ENCODE measurements at places on chromosomes 16 and 17. TPM values are rescaled to one million over a fixed set of nuclear protein-coding genes. Genes with fewer than 3 reads are reported as not detected.

The KRTAP4-5 gene
- not detected for polyA plus RNA-seq

The CCT6B gene
- polyA plus RNA-seq, result 4.5 TPM

The RFNG gene
- 3.4 TPM for polyA plus RNA-seq

The HSPB9 gene
- 0.37 TPM for polyA plus RNA-seq

The SBK1 gene
- polyA plus RNA-seq, result 0.63 TPM

The PRSS8 gene
- not detected for polyA plus RNA-seq

DNA sequence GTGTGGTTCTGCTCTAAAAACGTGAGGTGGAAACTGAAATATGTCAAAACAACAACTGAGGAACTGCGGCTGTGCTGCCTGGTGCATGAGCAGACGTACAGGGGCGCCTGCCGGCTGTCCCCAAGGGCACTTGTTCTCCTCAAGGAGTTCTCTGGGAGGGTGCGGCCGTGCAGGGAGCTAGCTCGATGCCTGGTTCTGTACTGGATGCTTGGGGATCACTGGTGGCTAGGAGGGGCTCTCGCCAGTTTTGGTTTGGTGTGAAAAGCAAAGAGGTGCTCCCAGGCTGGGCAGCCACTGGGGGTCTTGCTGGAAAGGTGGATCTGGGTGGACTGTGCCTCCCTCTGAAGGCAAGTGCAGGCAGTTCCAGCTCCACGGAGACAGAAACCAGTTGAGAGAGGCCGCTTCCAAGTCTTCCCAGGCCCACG lies 41.9 kb upstream of the ATP2A3 start:
- no peak for DNase-seq

DNA sequence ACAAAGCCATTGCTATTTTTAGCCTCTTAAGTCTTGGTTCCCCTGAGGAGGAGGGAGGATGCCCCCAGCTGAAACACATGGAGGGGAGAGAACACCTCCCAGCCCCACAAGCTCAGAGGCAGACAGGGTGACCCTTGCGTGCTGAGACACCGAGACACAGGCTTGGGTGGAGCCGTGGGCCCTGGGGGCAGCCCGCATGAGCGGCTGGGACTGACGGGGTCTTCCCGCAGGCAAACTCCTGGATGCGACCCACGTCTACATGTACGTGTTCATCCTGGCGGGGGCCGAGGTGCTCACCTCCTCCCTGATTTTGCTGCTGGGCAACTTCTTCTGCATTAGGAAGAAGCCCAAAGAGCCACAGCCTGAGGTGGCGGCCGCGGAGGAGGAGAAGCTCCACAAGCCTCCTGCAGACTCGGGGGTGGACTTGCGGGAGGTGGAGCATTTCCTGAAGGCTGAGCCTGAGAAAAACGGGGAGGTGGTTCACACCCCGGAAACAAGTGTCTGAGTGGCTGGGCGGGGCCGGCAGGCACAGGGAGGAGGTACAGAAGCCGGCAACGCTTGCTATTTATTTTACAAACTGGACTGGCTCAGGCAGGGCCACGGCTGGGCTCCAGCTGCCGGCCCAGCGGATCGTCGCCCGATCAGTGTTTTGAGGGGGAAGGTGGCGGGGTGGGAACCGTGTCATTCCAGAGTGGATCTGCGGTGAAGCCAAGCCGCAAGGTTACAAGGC lies 9.8 kb downstream of the SLC16A3 start:
- DNase-seq, result no peak

- no peak for DNase-seq
Observed at GRCh38 chr16:56332464-56333079, 92.8 kb downstream of the AMFR start.

DNA sequence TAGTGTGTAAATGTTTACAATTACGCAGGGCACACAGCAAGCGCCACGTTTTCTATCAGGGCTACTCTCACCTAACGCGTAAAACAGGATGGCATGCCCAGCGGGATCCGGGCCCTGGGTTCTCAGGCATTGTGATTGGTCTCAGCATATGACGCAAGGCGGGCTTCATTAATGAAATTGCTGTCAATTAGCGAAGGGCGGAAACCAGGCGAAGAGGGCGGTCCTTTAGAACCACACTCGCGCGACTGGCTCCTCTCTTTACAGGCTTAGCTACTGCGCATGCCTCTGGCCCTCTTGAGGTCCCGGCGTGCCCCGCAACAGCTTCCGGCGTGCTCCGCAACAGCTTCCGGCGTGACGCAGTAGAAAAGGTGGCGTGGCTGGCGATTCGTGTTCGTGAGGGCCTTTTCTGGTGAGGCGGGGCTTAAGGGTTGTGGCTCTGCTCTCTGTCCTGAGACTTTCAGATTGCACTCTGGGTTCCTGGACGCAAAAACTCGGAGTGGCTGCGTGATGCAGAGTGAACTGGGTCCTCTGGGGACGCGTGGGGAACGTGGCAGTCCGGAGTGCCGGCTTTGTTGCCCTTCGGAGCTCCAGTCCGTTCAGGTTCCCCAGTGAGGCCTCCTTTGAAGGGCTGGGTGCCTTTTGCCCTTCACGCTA lies 9.2 kb downstream of the OR2C1 start:
- peak; percentile 83 for DNase-seq

DNA sequence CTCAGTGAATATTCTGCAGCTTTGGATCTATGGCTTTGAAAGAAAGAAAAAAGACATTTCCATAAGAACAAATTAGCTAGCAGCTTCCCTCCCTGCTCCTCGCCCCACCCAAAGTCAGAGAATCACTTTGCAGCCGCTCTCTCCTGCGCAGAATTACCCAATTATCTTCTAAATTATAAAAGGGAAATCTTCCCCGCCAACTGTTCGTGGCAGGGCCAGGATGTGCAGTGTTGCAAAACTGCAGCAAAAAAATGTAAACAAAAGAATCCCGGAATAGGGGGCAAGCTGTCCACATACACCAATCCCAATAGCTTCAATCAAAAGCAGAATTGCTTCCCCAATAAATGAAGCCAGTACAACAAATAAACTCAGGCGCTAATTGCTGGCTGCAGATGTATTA lies 510.6 kb downstream of the RBFOX1 start:
- no peak for DNase-seq

GRCh38 chr16:83338138-83338537 lies 469.6 kb upstream of the HSBP1 start:
- no peak for DNase-seq

Data from naive B cell (primary cell).